ENCODE measurements at places on chromosomes 3 and 15.
A peak's percentile ranks its signal among the peaks of the same experiment; 100 is the strongest.

DNA sequence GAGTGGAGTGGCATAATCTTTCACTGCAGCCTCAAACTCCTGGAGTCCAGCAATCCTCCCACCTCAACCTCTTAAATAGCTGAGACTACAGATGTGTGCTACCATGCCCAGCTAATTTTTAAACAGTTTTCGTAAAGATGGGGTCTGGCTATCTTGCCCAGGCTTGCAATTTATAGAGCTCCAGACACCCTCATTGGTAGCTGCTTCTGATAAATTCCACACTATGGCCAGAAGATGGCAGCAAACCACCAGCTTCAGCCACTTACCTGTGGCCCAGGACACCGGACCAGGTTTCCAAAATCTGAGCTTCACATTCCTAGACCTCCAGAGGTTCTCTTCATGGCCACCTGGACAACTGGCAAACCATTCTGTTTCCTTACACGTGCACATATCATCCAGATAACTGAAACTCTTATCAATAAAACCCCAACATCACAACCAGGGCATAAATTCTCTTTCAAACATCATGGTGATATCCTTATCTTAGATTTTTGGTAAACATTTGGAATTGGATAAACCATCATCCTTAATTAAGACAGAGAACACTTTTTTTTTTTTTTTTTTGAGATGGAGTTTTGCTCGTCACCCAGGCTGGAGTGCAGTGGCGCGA is 28.9 kb downstream of the FBXW12 start:
- DNase-seq, result peak; percentile 70

GRCh38 chr15:60994963-60995475 is 234.1 kb downstream of the RORA start:
- no peak for DNase-seq

- no peak for DNase-seq
These were observed 34.0 kb downstream of the YEATS2 start for GRCh38 chr3:183731611-183732010.

DNA sequence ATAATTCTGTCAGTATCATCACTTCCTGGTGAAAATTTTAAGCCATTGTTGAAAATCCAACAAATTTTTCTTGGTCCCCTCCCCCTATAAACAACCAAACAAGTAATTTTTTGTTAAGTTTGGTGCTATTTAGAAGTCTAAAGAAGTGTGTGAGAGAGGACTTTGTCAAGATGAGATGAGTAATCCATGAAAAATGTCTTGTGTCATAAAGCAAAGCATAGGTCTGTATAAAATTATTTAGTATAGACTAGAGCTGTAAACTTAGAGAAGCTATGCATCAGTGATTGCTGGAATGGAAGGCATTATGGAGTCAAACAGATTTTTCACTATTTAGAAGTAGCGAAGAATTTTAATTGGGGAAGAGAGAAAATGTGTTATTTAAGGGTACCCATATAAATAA is 31.4 kb downstream of the MAPK6 start:
- peak; percentile 59 for DNase-seq

DNA sequence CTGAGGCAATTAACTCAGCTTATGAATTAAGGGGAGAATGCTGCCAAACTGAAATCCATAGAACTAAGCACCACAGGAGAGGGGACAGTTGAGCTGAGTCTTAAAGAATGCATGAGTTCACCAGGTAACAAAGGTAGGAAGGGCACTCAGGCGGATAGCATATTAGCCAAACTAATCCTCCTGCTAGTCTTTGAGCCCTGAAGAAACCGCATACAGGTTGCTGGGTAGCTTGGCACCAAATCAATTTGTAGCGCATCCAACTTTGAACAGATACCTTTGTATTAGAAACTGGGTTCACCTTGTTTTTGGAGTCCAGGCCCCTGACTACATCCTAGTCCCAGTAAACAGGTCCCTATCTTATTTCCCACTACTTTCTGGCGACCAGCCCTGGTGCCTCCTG is 93.7 kb downstream of the FRMD4B start:
- DNase-seq, result no peak

GRCh38 chr3:194130807-194131589 is 5.0 kb upstream of the HES1 start:
- peak; percentile 93 for DNase-seq

All from M059J (cell line).